ENCODE measurements at places on chromosomes 12 and 14. TPM values are rescaled to one million over a fixed set of nuclear protein-coding genes. Genes with fewer than 3 reads are reported as not detected.

The KCNA5 gene
- polyA plus RNA-seq, result 0.47 TPM

The AMN gene
- polyA plus RNA-seq, result 5.0 TPM

The FIGNL2 gene
- 0.06 TPM for polyA plus RNA-seq

The MSRB3 gene
- 0.70 TPM for polyA plus RNA-seq

The LRCOL1 gene
- polyA plus RNA-seq, result not detected

The SLCO1A2 gene
- not detected for polyA plus RNA-seq

The KLRB1 gene
- polyA plus RNA-seq, result not detected

The NKX2-1 gene
- not detected for polyA plus RNA-seq

The CCDC177 gene
- polyA plus RNA-seq, result not detected

The CLEC2A gene
- not detected for polyA plus RNA-seq

The OTX2 gene
- not detected for polyA plus RNA-seq

The PPP1CC gene
- 315 TPM for polyA plus RNA-seq

The TRPV4 gene
- polyA plus RNA-seq, result not detected

DNA sequence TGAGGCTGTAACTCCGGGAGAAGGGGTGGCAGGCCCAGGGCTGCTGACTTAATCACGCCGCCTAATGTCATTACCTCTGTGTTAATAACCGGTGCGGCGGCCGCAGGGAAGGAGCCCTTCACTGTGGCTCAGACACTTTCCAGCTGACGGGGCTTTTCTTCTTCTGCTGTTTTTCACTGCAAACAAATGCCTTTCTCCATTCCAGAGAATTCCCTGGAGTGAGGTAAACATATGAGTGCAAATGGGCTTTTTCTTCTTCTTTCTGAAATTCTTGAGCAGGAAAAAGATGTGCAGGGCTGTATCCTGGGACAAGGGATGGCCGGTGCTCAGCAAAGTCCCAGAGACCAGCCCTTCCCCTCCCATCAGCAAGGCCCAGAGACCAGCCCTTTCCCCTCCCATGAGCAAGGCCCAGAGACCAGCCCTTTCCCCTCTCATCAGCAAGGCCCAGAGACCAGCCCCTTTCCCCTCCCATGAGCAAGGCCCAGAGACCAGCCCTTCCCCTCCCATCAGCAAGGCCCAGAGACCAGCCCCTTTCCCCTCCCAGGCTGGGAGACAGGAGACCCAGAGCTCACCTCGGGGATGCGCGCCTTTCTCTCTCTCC, 33.4 kb upstream of the FAM181A start:
- no peak for DNase-seq

DNA sequence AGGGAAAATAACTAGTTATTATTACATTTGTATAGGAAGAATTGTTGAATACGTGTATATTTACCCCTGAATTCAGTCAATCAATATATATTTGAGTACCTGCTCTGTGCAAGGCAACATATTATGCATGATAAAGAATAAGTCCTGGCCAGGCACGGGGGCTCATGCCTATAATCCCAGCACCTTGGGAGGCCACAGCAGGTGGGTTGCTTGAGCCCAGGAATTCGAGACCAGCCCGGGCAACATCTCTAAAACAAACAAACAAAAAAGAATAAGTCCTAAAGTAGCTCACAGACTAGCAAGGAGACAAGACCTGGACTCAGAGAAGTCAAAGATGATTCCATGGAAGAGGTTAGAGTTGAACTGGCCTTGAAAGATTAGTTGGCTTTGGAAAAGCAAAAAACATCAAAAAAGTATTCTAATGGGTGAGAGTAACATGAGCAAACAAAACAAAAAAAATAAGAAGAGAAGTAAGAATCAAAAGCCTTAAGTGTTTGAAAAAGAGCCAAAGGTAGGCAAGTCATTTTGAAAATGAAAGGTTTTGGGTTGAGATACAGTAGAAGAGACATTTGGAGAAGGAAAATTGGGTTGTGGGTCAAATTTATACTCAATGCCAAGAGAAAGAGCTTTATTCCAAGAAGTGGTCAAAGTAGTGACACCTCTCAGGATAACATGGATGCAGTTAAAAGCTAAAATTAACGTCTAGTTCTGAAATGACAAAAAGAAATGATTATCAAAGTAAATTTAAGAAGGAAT, 115.2 kb upstream of the BCAT1 start:
- DNase-seq, result no peak

DNA sequence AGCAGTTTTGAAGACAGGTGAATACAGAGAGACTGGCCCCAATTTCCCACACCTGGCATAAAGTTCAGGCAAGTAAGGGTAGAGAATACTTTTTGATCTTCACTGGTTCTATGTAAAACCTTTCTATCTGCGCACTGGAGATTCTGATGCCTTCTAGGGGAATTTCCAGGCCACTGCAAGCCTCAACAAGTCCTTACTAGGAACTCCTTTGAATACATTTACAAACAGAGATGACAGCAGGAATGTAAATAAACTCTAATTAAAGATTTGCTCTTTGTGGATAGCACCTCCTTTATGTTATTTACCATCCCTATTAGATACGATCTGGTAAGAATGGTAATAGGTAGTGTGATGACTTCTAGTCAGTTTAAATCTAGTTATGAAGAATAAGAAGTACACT, 69.2 kb downstream of the NTN4 start:
- no peak for DNase-seq

GRCh38 chr12:20395791-20396550, 27.6 kb downstream of the PDE3A start:
- DNase-seq, result no peak

- peak; percentile 79 for DNase-seq
Observed at GRCh38 chr12:104641862-104642261, 185.1 kb downstream of the CHST11 start.

- DNase-seq, result peak; percentile 64
Observed at GRCh38 chr14:63745858-63746425, 18.1 kb upstream of the SGPP1 start.

GRCh38 chr12:26471560-26471959, 276.2 kb downstream of the SSPN start:
- DNase-seq, result peak; percentile 64

DNA sequence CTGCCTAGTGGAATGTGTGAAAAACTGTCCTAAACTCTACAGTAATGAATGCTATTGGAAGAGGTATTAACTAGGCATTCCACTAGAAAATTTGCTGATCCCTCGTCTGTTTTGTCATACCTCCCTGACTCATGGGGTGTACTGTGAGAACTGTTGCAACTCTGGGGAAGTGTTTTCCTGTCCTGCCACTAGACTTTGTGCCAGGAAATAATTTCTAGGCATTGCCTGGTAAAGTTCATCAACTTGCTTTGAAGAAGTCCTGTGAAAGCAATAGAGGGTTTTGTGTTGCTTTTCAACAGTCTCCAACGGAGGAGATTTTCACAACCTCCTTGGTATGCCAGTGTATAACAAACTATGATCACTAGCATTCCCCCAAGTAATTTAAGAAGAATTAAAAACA, 139.9 kb downstream of the AKAP6 start:
- no peak for DNase-seq

DNA sequence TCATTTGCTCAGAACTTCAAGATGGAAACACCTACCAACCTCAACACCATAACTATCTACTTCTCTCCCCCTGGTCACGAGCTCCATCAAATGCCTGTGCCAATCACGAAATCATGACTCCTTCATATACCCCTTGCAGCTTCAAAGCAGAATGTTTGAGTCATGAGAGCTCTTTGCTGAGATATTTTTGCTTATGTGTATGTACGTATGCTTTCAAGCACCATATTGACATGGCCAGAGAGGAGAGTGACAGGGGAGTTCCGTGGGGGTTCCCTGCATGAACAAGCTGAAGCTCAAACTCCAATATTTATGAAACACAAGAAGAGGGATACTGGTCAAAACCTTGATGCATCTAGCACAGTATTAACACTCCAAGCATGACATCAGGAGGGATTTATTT, 374.4 kb downstream of the DPF3 start:
- DNase-seq, result no peak

DNA sequence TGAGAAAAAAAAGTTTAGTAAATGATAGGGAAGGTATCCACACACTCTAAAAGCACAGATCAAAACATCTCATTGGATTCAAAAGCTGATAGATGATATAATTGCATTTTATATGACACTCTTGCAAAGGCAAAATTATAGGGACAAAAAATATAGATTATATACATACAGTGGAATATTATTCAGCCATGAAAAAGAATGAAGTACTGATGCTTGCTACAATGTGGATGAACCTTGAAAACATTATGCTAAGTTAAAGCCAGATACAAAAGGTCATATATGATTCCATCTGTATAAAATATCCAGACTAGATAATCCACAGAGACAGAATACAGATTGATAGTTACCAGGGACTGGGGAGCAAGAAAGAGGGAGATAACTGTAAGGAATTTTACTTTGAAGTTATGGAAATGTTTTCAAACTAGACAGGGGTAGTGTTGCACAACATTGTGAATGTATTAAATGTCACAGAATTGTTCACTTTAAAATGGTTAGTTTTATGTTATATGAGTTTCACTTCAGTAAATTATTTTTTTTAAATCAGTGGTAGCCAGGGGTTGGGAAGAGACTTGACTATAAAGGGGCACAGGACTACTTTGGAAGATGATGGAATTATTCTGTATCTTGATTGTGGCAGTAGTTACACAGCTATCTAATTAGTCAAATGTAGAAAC, 41.7 kb upstream of the CDKN3 start:
- no peak for DNase-seq

- DNase-seq, result no peak
Observed at GRCh38 chr12:107267604-107268003, 174.3 kb upstream of the CRY1 start.

- no peak for DNase-seq
Observed at GRCh38 chr14:89842837-89843236, 111.7 kb downstream of the EFCAB11 start.

- no peak for DNase-seq
Observed at GRCh38 chr14:34650786-34651584, 21.0 kb upstream of the SNX6 start.

DNA sequence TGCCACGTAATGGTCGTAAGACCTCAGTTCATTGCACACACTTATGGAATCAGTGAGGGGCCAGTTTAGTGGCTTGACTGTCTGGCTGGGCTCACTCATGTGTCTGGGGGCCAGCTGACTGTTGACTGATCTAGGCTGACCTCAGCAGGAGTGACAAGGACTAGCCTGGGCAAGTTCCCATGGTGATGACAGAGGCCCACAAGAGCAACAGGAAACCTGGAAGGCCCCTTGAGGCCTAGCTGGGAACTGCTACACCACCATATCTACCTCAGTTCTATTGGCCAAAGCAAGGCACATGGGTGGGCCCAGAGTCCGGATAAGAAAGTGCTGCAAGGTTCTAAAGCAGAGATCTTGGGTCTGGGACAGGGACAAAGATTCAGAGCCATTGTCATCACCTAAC, 21.3 kb upstream of the RFLNA start:
- no peak for DNase-seq

GRCh38 chr12:123998991-123999359, 26.0 kb downstream of the ZNF664 start:
- no peak for DNase-seq

DNA sequence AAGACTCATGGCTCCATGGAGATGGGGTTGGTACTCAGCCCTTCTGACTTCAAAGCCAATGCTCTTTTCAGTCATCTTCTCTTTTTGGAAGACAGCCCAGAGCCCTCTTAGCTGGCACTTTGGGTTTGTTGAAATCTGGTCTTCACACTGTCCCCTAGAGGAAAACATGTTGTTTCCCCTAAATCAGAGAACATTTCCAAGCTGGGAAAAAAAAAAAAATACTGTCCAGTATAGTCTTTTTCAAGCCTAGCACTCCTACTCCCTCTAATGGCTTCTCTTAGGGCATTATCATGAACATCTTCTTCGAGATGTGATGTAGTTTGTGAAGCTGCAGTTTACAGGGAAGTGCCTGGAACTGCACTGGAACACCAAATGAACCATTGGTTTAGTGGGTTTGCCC, 3.0 kb upstream of the ZC3H14 start:
- no peak for DNase-seq

DNA sequence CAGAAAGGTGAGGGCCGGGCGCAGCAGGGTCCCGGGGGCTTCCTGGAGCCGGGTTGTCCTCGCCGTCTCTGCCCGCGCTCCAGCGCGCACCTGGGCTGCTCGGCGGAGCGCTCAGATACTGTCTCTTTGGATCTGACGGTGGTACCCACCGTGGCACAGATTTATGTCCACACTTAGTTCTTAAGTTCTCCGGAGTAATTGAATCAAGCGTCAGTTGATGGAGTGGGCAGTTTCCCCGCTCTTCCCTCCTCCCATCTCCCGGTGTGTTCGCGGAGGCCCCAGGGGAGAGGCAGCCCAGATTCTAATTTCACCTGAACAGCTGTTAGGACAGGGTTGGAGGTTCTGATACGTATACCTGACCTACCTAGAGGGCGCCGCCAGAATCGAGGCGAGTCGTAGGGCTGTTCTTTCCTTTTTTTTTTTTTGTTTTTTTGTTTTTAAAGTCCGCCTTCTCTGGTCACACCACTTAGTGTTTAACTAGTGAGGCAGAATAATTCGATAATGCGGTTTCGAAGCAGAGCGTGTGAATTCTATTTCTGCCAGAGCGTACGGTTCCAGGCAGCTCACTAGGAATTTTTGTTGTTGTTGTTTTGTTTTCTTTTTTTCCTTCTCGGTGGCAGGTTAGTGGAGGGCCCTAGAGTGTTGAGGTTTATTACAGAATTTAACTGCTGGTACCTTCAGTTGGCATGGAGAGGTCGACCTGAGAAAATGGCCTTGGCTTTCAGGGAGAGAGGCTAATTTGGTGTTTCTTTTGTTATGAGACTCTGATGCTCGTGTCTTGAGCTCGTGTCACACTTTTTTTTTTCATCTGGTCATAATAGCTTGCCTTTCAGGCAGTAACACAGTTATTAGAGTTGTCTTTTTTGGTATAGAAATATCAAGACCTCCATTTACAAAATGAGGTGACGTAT, 22.3 kb upstream of the GNS start:
- DNase-seq, result peak; percentile 22

DNA sequence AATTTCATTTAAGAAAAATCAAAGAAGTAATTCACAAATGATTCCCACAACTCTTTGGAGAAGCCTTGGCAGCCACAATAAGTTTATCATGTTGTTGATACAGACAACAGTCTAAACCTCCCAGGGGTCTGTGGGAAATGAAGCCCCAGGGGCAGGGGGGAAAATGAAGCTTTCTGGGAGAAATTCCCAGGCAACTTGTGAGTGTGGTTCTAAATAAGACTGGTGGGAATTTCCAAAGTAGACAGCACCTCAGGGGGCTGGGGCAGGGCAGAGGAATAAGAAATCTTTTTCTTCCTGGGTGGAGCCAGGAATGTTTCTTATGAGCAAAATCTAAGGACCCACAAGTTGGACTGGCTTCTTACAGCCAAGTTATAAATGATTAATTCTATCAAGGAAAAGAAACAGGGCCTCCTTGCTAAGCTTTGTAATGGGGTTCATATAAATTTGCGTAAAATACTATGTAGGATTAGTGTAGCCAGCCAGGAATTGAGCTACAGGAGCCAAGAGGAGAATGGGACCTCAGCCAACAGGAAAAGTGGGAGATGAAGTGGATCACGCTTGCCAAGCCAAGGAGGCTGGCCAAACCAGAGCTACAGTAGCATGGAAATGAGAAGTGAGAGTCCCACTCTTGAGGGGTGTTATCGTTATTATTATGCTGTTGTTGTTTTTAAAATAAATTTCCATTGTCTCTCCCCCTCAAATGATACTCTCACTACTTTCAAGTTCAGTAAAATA, 182.9 kb upstream of the FAR2 start:
- no peak for DNase-seq

GRCh38 chr12:127223731-127224130, 1043.2 kb upstream of the TMEM132C start:
- no peak for DNase-seq

Measured in naive B cell (primary cell).